Skeletal muscle tissue (tissue), 5 donors: ENCODE measurements at places on chromosomes 3 and 15. TPM values are rescaled to one million over a fixed set of nuclear protein-coding genes. Genes with fewer than 3 reads are reported as not detected.

Gene ACP3
- 0.52 TPM for total RNA-seq

Gene RBMS3
- 79.9 TPM for total RNA-seq

Gene LRRK1
- 3.7 TPM for total RNA-seq

Gene GPR27
- total RNA-seq = 1.6 TPM

Gene ST3GAL6
- 14.1 TPM for total RNA-seq

Gene THSD4
- 15.7 TPM for total RNA-seq

Gene SEMA3G
- total RNA-seq = 4.7 TPM

Gene IGSF11
- total RNA-seq = 2.6 TPM

Gene KLHL6
- total RNA-seq = 1.0 TPM

Gene ESYT3
- total RNA-seq = 14.1 TPM

Gene ARNT2
- total RNA-seq = 2.1 TPM

Gene ZFYVE19
- 19.8 TPM for total RNA-seq

Gene ATP8B4
- 15.1 TPM for total RNA-seq

Gene KPNA1
- total RNA-seq = 22.4 TPM

Gene HIGD2B
- total RNA-seq = not detected

Gene SOX2
- under 0.01 TPM for total RNA-seq

Gene ZNF385D
- 9.4 TPM for total RNA-seq

Gene GP9
- total RNA-seq = not detected
